Heart right ventricle (tissue), 16 donors: ENCODE measurements at places on chromosomes 12 and 14. TPM values are rescaled to one million over a fixed set of nuclear protein-coding genes. Genes with fewer than 3 reads are reported as not detected.

DNA sequence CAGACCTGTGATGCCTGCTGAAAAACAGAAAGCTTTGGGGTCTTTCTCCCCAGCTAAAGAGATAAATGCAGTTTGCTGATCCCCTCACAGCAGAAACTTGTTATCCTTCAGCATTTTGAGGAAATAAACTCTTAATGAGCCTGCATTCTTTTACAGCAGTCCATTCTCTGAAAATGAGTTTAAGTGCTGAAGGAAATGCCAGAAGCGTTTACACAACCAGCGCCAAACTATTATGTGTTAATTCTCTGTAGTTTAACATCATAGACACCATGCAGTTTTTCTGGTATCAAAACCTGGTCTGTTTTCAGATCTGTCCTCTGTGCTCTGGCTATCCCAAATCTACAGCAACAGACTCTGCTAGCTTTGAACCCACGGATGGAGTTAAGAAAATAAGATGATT, 291.3 kb downstream of the NPAS3 start:
- no peak for DNase-seq

GRCh38 chr12:94762259-94762942, 112.0 kb upstream of the TMCC3 start:
- no peak for DNase-seq

- DNase-seq, result no peak
Observed at GRCh38 chr12:15602051-15602672, 187.0 kb downstream of the EPS8 start.

DNA sequence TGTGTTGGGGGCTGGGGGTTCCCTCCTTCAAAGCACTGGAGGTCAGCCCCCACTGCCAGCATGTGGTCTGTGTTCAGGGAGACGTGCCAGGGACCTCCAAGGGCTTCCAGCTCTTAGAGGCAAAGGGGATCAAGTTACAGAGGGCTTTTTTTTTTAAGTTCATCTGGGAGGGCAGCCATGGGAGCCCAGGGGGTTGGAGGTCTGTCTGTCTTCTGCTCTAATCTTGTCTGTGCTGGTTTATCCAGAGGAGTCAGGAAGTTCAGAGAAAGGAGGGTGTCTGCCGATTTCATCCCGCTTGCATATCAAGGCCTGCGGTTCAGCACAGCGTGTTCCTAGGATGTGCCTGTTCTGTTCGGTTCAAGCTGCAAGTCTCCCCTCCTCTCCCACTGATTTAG, 72.2 kb downstream of the TMEM132C start:
- no peak for DNase-seq

- DNase-seq, result no peak
Observed at GRCh38 chr14:75915045-75915444, 66.8 kb downstream of the TGFB3 start.

GRCh38 chr12:106302401-106303201, at the start of gene TCP11L2:
TSS of gene TCP11L2 (plus strand) at chr12:106302733. CDS start at chr12:106311076, 8,343 bp downstream.
- peak; percentile 93 for DNase-seq

DNA sequence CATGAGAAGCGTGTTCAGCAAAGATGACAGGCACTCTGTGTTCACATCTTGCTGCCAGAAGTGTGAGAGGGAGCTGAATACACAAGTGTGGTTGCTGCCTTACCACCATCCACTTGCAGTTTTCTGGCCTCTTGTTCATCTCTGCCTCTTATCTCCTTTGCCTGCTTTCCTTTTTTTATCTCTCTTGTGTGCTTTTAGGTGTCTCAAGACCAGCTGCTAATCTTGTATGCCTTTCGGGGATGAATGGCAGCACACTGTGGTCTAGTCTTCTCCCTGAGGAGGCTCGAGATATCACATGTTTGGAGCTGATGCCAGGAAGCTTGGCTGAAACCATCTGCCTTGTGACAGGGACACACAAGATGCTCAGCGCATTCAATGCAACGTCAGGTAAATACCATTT, 17.2 kb downstream of the FAM234B start:
- no peak for DNase-seq

GRCh38 chr14:64614166-64614565, 64.4 kb downstream of the PPP1R36 start:
- DNase-seq, result no peak

Gene TEX52
- not detected for total RNA-seq

Gene FKBP3
- 128 TPM for total RNA-seq

Gene PZP
- total RNA-seq, result 0.28 TPM
